ENCODE measurements at places on chromosomes 1 and 21.

DNA sequence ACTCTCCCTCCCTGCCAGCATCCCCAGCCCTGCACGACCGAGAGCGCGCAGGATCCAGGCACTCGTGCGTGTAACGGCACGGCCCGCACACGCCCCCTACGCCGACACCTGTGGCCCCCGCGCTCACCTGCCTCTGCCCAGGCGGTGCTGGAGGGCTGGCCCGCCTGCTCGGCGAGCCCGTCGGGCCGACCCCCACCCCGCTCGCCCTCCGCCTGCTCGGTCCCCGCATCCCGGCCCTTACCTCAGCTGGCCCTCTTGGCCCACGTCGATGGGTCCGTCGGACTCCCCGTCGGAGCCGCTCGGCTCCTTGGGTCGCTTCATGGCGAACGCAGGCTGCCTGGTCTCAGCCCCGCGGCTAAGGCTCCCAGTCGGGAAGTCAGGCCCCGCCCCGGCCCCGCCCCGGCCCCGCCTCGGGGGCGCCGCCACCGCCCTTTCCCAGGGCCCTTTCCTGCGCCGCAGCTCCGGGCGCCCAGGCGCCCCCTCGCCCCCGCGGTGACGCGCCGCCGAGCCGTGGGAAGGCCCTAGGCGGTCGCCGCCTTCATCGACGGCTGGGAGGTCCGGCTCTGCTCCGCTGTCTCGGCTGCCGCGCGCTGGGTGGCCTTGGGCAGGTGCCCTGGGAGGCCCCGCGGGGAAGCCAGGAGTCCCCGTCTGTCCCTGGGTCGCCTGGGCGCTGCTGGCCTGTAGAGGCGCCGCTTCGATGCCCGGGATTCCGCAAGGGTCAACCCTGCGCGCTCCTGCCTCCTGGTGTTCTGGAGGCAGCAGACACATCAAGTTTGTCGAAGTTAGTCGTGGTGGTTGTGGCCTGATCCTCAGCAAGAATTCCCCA is at the start of gene HEYL:
Gene HEYL (minus strand): TSS at position 339 of the 826 bp plus-strand sequence. CDS start 18 bp downstream, at position 321.
- peak; percentile 56 for DNase-seq

DNA sequence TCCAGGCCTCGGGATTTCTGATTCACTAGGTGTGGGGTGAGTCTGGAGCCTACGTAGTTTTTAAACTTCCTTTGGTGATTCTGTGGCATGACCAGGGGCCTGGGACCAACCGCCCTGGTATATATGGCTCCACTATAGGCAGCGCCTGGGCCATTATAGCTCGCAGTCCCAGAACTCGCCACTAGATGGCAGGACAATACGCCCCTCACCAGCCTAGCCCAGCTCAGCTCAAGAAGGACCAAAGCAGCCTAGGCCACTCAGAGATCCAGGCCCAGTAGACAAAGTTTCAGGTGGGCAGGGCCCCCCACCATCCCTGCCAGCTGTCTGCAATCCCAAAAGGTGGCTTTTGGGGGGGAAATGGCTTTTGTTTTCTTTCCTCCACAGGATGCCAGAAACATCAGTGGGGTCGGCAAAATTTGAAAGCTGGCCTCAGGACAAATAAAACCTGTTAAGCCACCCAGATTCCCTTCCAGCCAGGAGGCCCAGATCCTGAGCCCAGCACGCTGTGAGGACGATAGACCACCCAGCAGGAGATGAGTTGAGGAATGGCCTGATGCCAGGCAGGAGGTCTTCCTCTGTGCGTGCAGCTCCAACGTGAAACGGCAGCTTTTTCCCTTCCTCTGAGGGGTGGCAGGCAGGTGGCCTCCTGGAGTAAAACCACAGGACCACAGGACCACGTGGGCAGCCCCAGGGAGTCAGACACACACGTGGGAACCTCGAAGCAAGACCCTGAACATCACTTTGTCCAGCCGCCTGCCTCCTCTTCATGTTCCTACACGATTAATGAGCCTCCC is 24.8 kb upstream of the TMEM51 start:
- DNase-seq = peak; percentile 37

GRCh38 chr1:29195881-29196291 is 14.2 kb upstream of the SRSF4 start:
- no peak for DNase-seq

DNA sequence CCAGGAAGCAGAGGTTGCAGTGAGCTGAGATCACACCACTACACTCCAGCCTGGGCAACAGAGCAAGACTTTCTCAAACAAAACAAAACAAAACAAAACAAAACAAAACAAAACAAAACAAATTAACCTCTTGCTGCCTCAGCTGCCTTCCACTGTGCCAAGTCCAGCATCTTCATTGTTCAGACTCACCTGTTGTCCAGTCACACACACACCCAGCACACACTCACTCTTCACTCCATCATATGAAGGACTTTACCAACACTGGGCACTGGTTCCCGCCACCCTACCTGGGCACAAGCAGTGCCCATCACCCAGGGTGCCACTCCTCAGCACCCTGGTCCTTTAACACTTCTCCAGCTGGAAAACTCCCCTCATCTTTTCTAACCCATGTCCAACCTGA is 14.6 kb downstream of the PYCR2 start:
- DNase-seq = no peak

- DNase-seq = no peak
These were observed 58.6 kb downstream of the MAST2 start for GRCh38 chr1:45862008-45862407.

GRCh38 chr1:23483321-23484252 is at the start of gene ASAP3:
Gene ASAP3 (minus strand): TSS chr1:23484179. CDS start chr1:23484133, 46 bp downstream.
- DNase-seq = no peak

- DNase-seq = no peak
These were observed 101.9 kb downstream of the RGS21 start for GRCh38 chr1:192418552-192419285.

- DNase-seq = no peak
These were observed 168.7 kb upstream of the FMN2 start for GRCh38 chr1:239922778-239923522.

DNA sequence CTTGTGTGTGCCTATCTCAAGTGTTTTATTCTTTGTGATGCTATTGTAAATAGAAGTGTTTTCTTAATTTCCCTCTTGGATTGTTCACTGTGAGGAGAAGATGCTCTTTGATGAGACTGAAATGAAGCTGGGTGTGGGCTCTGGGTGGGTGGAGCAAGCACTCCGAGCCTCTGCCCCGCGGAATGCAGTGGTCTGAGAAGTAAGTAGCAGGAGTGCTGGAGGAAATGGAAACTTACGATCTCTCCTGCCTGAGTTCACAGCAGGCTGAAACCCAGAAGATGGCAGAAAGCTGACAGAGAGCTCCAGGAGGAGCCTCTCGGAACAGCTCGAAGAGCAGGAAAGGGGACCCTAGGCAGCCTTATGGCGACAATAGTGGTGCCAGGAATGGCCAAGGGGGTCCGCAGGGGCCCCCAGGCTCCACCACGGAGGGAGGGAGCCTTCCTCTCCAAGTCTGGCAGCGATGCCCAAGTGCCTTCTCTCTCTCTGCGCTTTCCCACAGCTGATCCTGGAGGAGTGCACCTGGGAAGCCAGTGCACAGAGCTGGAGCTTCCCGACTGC is 126.8 kb upstream of the COL6A1 start:
- DNase-seq = no peak

All from T-helper 17 cell (primary cell).